Activated gamma-delta T cell treated with Interleukin-2 at 50 U/mL for 16 hours (primary cell): ENCODE measurements at places on chromosomes 6 and 20.
A peak's percentile ranks its signal among the peaks of the same experiment; 100 is the strongest.

DNA sequence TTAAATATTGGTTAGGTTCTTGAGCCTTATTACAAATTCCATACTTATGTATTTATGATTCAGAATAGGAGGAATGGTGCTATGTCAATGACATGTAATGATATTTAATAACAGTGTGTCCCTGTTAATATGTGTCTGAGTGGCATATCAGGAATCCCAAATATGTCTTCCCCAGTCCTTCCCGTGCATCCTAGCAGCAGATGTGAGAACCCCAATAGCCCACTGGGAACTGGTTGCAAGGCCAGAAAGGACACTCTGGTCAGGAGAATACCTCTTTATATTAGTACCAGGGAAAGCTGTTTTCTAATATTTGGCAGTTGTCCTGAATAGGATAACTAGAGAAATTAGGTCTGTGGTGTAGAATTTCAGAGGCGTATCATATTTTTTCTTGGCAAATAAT is 159.1 kb upstream of the PDE7B start:
- no peak for DNase-seq

DNA sequence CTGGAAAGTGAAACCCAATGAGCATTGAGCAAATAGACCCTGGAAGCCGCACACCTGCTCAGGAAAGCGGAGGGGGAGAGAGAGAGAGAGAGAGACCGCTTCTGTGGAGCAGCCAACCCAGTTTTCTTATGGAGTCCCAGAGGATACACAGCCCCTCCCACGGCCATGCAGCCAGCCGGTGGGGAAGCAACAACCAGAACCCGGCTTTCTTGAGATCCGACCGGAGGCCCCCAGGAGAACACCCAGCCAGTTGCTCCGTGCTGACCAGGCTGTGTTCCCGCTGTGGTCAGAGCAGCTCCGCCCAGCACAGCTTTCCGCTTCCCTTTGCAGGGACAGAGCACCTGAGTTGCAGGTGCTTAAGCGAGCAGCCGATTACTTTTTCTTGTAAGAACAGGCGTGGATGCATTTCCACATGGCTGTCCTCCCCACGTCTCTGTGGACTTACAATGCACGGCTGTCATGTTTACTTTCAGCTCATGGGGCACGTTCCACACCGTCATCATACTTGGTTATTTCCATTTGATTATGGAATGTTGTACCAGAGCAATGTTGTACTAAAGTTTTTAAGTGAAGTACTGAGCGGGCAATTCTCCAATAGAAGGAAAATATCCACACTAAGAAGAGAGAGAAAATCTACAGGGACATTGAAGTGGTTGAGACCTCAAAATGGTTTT is 381.9 kb downstream of the THBS2 start:
- no peak for DNase-seq

DNA sequence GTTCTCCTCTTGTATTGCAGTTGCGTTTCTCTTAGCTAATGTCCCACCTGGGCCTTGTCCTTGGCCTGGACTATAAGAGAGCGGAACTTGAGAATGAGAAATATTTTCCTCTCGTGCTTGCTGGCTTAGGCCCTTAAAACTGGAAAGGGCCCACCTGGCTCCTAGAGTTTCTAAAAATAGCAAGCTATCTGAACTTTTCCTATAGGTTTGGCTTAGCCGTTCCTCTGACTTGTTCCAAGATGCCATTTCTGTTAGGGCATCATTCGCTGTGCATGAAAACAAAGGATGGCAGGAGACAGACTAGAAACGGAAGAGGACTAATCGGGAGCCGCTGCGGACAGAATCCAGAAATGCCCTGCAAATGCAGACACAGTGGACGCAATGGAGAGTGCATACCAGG is 4.5 kb downstream of the RIPOR3 start:
- DNase-seq: no peak

DNA sequence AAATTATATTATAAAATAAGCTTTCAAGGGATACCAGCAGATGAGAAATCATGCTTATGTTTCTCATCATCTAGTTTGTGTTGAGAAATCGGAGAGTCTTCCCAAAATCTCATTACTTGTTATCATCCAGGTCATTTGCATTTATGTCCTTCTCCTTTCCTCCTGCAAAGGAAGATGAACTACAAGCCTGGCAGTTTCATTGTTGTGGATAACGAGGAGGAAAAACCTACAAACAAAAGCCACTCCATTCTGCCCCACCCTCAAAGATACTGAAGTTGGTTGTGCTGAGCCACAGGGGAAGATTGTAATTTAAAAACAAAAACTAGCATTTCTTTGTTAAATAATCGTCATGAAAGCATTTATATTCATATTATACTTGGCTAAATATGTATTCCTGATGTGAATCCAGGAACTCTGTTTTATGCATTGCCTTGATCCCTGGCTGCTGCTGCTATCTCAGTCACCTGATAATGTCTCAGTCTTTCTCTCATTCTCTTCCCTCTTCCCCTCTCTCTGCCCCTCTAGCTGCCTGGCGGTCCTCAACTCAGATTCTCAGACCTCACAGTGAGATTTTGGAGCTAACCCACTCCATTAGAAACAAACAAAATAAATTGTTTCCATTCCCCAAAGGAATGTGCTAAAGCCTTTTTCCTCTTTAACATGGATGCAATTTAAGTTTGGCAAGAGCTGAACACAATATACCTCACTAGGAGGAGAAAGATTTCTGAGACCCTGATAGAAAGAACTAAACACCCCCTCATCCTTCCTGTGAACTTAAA is 185.3 kb downstream of the ADAT2 start:
- DNase-seq: no peak

DNA sequence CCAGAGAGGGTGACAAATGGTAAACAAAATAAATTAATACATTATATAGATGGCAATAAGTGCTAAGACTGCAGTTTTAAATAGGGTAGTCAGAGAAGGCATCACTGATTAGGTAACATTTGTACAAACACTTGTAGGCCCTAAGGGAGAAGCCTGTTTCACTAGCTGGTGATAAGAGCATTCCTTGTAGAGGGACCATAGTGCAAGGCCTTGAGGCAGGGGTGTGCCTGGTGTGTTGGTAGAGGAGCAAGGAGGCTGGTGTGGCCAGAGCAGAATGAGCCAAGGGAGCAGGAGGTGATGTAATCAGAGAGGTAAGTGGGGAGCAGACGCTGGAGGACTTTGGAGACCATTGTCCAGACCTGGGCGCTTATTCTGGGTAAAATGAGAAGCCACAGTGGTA is 70.7 kb downstream of the ANKRD6 start:
- DNase-seq: no peak

GRCh38 chr6:158847786-158848185 is 28.6 kb upstream of the EZR start:
- DNase-seq: no peak

- peak; percentile 51 for DNase-seq
Measured at GRCh38 chr20:25294459-25295385, 46.8 kb downstream of the PYGB start.

DNA sequence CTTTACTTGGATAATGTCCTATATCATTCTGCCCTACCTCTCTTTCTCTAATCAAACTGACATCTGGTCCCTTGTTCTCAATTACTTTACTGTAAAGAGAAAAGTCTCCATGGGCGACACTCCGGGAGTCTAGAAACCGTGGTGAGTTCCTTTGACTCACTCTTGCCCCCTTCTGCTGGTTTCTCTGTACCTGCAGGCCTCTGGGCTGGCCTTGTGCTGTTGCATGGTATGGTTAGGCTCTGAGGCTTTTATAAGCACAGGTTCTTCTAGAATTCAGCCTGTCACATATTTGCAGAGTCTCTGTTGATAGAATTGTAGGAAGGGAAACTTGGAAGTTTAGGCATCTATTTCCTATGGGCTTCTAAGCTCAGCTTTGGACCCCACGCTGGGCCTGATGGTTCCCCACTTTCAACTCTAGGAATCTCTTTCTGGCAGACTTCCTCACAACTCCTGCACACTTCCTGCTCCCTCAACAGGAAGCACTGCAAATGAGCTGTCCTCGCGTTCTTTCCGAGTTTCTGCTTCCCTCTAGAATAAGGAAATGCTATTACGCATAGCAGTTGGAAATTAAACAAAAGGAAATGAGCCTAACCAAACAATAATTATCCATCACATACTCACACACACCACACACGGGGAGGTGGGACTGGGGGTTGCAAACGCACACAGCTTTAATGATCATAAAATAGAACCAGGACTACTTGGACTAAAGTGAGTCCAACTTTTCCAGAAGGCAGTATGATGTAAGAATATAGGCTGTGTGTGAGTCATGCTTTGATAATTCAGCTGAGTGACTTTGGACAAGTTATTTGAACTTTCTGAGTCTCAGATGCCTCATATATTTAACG is 683.3 kb downstream of the QKI start:
- DNase-seq: no peak

DNA sequence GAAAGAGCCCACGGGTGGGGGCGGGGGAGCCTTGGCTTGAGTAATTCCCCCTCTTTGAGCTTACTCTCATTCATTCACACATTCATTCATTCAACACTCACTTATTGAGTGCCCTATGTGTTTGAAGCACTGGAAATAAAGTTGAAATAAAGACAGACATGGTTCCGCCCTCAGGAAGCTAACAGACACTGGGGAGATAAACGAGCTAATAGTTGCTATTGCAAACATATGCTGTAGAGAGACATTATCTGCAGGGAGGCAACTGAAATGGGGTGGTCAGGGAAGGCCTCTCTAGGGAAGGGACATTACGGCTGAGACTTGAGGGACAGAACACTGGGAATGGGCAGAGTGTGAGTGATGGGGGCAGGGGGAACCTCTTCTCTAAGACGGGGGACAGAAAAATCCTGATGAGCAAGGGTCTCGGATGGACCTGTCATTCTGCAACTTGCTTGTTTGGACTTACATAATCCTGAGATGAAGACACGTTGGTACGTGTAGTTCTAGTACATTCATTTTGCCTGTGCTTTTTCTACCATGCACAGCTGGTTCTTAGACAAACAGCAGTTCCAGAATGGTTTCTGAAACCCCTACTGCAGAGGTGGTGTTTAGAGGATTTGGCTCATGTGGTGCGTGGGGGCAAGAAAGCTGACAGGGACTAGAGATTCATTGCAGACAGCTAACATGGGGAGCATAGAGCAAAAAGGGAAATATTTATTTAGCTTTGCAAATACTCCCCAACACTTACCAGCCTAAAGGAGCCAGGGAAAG is 71.1 kb upstream of the BLCAP start:
- DNase-seq: no peak

- no peak for DNase-seq
Measured at GRCh38 chr6:149252622-149253021, 64.9 kb upstream of the TAB2 start.

- no peak for DNase-seq
Measured at GRCh38 chr20:14902432-14903089, 565.1 kb upstream of the FLRT3 start.

GRCh38 chr20:59455402-59456341 is 148.7 kb upstream of the PHACTR3 start:
- DNase-seq: no peak

GRCh38 chr6:170056278-170056711 is 234.6 kb downstream of the DLL1 start:
- no peak for DNase-seq

DNA sequence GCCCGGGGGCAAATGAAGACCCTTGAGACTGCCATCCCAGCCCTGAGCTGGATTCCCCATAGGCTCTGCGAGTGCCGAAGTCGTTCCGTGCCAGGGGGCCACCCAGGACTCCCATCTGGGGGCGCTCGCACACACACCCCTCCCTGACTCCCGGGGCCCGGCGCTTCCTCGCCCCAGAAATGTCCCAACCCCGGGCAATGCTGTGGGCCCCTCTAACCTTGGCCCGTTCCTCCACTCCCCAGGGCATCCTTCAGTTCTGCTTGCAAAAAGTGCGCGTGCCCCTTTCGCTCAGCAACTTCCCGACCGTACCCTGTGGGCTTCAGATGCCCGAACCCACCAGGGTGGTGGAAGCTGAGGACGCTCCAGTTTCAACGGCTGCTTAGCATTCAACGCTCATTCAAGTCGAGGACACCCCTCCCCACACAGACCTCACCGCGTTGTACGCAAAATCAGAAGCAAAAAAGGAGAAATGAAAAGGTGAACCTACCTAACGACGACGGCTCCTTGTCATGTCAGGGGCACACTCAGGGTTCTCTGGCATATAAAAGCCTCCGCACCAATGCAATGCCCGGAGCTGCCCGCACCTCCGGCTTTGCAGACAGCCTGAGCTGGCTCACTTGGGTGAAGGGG is 25.3 kb downstream of the RIPOR2 start:
- peak; percentile 34 for DNase-seq

DNA sequence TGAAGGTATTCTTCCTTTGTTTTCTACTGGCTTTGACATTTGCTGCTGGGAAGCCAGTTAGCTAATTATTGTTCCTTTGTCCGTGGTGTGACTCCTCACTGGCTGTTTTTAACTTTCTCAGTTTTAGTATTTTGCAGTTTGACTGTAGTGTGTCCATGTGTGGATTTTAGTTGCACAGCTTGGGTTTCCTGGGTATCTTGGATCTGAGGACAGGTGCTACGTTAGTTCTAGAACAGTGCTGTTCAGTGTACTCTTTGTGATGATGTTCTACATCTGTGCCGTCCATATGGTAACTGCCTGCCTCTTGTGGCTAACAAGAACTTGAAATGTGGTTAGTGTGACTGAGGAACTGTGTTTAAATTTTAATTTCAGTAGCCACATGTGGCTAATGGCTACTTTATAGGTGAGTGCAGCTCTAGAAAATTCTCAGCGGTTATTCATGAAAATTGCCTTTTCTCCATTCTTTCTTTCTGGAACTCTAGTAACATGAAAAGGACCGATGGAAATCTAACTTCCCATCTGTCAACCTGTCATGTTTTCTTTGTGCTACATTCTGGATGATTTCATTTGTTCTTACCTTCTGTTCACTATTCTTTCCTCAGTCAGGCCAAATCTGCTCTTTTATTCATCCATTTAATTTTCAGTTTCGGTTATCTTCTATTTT is 7.4 kb downstream of the SNX9 start:
- no peak for DNase-seq

DNA sequence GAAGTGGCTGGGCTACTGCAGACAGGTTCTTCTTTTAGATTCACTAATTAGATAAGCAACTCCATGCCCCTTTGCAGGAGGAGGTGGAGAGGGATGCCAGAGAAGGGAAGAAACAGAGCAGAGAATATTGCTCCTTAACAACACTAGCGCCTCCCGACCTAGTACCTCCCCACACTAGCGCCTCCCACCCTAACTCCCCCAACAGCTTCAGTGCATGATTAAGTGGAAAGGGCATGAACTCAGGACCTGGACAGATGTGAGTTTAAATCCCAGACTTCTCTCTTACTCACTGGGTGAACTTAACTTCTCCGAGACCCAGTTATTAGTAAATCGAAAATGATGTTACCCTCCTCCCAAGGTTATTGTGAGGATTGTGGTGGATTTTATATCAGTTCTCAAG is 25.7 kb downstream of the STX11 start:
- DNase-seq: no peak

GRCh38 chr20:22512911-22513489 is 71.4 kb downstream of the FOXA2 start:
- no peak for DNase-seq

GRCh38 chr6:158405933-158406332 is 93.7 kb downstream of the TULP4 start:
- DNase-seq: no peak
